ENCODE measurements at places on chromosomes 5 and 9. TPM values are rescaled to one million over a fixed set of nuclear protein-coding genes. Genes with fewer than 3 reads are reported as not detected.

Gene CDKN2B
- 12.8 TPM for polyA plus RNA-seq

GRCh38 chr9:127873223-127873691 lies 4.2 kb downstream of the AK1 start:
- no peak for DNase-seq

- no peak for DNase-seq
Observed at GRCh38 chr5:1152156-1152555, 40.3 kb upstream of the SLC12A7 start.

GRCh38 chr5:142808878-142809598 lies 38.9 kb downstream of the ARHGAP26 start:
- DNase-seq: no peak

- DNase-seq: no peak
Observed at GRCh38 chr5:95927927-95928723, 33.5 kb downstream of the ELL2 start.

GRCh38 chr9:31153250-31153840 lies 1231.1 kb upstream of the ACO1 start:
- DNase-seq: no peak

GRCh38 chr5:172700365-172701290 lies 59.6 kb downstream of the NEURL1B start:
- no peak for DNase-seq

- DNase-seq: no peak
Observed at GRCh38 chr9:8895861-8896224, 1096.3 kb upstream of the DMAC1 start.

DNA sequence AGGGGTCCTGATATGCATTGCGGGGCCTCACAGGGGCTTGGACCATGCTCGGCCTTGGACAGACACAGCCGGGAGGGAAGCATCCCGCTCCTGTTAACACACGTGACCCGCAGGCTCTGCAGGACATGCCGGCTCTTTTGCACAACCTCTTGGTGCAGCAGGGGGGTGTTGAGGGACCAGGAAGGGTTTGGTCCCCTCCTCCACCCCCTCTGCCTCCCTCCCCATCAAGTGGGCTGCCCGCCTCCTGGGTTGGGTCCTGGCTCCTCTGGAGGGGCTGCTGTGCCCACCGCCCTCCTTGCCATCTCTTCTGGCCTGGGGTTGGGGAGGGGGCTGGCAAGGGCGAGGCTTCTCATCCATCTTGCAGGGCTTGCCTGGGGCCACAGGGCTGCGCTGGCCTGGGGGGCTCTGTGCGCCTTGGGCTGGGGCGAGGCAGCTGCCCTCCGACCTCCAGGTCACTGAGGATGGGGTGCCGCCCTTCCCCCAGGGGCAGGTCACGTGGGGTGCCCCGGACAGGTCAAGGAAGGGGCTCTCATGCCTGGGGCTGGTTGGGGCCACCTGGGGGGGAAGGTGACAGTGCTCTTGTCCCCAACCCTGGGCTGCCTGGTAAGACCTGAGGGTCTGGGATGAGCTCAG lies 16.8 kb upstream of the SLC9A3 start:
- no peak for DNase-seq

DNA sequence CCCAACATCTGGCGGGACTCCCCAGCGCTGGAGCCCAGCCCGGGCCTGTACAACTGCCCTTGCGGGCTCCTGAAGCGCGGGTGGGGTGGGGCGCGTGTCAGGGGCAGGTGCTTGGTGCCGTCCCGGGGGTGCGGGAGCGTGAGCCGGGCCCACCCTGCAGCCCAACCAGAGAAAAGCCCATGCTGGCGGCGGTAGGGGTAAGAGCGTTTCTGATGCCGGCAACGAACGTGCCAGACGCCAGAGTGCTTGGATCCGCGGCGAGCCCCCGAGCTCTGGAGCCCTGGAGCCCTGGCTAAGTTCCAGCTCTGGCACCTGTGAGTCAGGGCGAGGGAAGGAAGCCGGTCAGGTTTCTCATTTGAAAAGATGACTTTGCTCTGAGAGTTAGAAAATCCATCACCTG lies 58.0 kb downstream of the ZNF510 start:
- peak; percentile 43 for DNase-seq

DNA sequence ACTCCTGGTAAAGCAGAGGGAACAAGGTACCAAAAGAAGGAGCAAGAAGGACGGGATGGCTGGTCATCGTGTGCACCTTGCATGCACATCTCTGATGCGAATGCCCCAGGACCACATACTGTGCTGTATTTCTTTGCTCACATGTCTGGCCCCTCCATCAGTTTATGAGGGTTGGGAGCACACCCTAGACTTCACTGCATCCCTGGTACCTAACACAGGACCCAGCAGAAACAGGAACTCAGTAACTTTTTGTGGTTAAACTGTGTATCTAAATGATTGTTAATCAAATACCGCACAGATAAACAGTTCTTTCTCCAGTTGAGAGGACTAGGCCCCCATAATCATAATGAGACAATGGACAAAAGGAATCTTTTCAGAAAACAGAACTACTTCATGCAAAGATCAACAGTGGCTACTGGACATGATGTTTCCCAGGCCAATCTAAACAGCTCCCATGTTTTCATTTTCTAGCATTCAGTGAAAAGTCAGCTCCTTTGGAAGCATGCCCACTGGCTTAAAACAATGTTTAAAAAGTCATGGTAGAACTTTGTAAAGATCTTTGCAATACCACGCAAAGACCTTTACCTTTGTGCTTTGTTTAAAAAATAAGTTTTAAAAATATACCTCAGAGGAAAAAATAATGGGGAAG lies 55.5 kb upstream of the IFNK start:
- no peak for DNase-seq

Gene SAXO1
- not detected for polyA plus RNA-seq

DNA sequence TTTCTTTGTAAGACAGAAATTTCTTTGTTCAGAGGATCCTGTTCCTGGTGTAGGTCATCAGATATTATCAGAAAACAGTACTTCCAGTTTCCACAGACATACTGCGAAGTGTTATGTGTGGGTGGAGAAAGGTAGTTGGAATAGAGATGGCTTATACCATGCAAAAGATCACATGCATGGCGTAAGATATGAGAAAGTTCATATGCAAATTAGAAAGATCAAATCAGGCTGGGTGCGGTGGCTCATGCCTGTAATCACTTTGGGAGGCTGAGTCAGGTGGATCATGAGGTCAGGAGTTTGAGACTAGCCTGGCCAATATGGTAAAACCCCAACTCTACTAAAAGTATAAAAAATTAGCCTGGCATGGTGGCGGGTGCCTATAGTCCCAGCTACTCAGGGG lies 65.2 kb upstream of the GLIS3 start:
- DNase-seq: no peak

Gene SOHLH1
- polyA plus RNA-seq: not detected

- DNase-seq: no peak
Observed at GRCh38 chr5:41219658-41220269, 6.4 kb upstream of the C6 start.

- DNase-seq: peak; percentile 51
Observed at GRCh38 chr5:149345892-149346222, 558 bp downstream of the GRPEL2 start.

GRCh38 chr5:145980259-145980658 lies 43.9 kb downstream of the SH3RF2 start:
- DNase-seq: no peak

GRCh38 chr5:60512117-60512516 lies 187.8 kb downstream of the DEPDC1B start:
- no peak for DNase-seq

DNA sequence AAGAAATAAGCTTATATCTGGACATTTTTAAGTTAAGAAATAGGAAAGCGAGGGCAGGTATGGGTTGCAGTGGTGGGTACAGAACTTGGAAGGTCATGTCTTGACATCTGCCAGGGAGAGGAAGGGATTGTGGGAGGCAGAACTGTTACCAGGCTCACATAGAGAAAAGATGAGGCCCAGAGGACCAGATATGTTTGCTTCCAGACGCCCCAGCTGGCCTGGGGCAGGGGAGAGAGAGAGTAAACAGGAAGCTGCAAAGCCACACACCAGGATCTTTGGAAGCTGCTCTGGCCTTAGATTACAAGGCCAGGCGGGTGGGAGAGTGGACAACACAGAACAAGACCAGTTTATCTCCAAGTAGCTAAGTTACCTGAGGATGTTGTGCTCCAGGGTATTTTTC lies 71.2 kb downstream of the MARCHF11 start:
- DNase-seq: no peak

- DNase-seq: peak; percentile 6
Observed at GRCh38 chr9:103997856-103998370, 96.2 kb upstream of the SMC2 start.

- peak; percentile 17 for DNase-seq
Observed at GRCh38 chr5:1445689-1446601, 705 bp upstream of the SLC6A3 start.

- no peak for DNase-seq
Observed at GRCh38 chr5:115807654-115808052, 8.8 kb downstream of the CDO1 start.

DNA sequence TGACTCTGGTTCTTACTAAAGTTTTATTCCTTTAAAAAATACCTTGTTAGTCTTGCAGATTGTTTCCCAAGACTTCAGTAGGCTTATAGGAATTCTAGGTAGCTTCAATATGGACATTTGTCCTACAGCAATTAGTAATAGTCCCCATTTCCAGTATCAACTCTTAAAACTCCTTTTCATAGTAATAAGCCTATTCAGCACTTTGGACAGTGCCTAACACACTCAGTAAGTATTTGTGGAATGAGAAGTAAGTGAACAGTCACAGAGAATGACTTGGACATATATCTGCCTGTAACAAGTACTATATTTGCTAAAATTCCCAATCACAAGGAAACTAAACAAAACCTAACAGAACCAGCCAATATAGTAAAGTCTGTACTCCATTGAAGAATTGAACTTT lies 1291.8 kb upstream of the DMAC1 start:
- DNase-seq: no peak

GRCh38 chr5:139605887-139606286 lies 42.3 kb upstream of the CXXC5 start:
- no peak for DNase-seq

Gene PCDHA4
- 0.25 TPM for polyA plus RNA-seq

DNA sequence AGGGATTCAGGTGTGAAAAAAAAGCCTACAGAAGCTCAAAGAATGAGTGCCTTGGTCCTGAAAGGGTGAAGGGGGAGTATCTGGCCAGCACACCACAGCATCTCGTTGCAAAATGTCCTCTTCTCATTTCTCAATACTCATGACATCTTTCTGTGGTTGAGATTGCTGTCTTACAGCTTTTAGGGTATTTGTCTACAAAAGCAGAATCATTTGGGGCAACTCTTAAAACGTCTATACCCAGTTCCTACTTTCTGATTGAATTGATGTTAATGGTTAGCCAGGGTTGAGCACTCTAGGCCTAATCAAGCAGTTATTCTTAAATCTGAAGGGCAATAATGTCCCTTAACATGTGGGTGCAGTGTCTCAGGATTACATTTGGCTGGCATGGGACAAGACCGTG lies 21.2 kb upstream of the PCSK5 start:
- no peak for DNase-seq

DNA sequence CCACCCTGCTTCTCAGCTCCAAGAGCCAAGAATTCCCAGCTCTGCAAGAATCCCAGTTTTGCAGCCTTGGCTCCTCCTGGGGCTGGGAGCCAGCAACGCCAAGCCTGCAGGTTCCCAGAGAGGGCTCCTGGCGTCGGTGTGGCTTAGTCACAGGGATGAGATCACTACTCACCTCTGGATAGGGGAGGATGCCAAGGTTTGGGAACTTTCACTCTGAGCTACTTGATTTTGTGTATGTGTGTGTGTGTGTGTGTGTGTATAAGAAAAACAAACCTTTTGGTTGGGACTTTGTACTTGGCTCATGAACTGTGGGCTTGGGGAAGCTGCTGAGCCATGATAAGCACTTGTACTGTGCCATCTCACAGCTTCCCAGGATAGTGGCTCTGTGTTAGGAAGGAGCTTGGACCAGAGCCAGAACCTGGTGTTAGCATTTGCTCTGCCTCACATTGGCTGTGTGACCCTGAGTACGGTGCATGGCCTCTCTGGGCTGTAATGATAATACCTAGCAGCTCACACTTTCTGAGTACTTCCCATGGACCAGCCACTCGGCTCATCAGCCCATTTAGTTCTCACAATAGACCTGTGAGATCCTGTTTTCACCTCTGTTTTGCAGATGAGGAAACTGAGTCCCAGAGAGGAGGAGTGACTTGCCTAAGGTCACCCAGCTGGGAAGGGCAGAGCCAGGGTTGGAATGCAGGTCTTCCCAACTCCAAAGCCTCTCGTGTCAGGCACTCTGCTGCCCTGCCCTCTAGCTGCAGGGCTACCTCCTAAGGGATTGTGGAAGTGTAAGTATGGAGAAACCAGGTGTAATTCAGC lies 41.4 kb upstream of the DAB2IP start:
- DNase-seq: peak; percentile 54

Gene SREK1IP1
- polyA plus RNA-seq: 20.5 TPM

Data from stomach (tissue), 19 donors.